ENCODE measurements at places on chromosomes 11 and 22. TPM values are rescaled to one million over a fixed set of nuclear protein-coding genes. Genes with fewer than 3 reads are reported as not detected.

CRYAB gene
- not detected for total RNA-seq

LDLRAD3 gene
- total RNA-seq: 0.10 TPM

GRCh38 chr11:3092603-3093141 is 35.4 kb upstream of the CARS1 start:
- no peak for DNase-seq

DNA sequence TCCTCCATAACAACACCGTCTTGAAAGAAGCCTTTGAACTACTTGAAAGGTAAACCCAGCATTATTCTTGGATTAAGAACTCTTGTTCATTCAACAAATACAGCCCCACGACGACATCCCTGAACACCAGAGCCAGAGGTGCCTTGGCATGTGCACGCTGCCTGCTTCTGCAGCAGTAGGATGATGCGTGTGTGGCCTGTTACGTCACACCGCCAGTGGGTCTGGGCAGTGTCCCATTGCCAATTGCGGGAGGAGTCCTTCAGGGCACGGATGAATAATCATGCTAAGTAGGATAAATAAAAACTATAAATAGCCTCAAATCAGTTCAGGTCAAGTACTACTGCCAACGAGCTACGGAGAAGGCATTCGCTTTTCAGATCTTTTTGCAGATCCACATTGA is 380.5 kb downstream of the SHANK2 start:
- DNase-seq: no peak

DNA sequence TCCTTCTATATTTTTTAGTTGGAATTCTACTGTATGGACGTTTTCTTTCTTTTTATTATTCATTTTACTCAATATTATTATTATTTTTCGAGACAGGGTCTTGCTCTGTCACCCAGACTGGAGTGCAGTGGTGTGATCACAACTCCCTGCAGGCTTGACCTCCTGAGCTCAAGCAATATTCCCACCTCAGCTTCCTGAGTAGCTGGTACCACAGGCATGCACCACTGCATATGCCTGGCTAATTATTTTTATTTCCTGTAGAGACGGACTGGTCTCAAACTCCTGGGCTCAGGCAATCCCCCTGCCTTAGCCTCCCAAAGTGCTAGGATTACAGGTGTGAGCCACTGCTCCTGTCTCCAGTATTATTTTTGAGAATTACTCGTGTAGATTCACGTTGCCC is 34.0 kb upstream of the CCDC134 start:
- DNase-seq: no peak
